ENCODE measurements at places on chromosomes 7 and 10. TPM values are rescaled to one million over a fixed set of nuclear protein-coding genes. Genes with fewer than 3 reads are reported as not detected.

Gene CYP3A7
- total RNA-seq, result not detected

Gene FAM25A
- not detected for total RNA-seq

Gene HOXA3
- total RNA-seq, result 6.1 TPM

Gene C10orf53
- not detected for total RNA-seq

Gene SFRP4
- under 0.01 TPM for total RNA-seq

Gene ZCWPW1
- total RNA-seq, result 0.59 TPM

Gene MMRN2
- 4.7 TPM for total RNA-seq

Gene EIF4EBP2
- 44.6 TPM for total RNA-seq

Gene PNLIPRP1
- total RNA-seq, result not detected

All from subcutaneous preadipocyte (primary cell).